Activated CD4-positive, alpha-beta T cell treated with anti-CD3 and anti-CD28 coated beads, Interleukin-2, amount 50 U/mL, for 48 hours (primary cell): ENCODE measurements at places on chromosomes 3 and 15.
A peak's percentile ranks its signal among the peaks of the same experiment; 100 is the strongest.

GRCh38 chr3:193016437-193016901 is 98.8 kb upstream of the MB21D2 start:
- DNase-seq, result no peak

- DNase-seq, result peak; percentile 37
Observed at GRCh38 chr3:171458071-171458863, 1.9 kb downstream of the TNIK start.

DNA sequence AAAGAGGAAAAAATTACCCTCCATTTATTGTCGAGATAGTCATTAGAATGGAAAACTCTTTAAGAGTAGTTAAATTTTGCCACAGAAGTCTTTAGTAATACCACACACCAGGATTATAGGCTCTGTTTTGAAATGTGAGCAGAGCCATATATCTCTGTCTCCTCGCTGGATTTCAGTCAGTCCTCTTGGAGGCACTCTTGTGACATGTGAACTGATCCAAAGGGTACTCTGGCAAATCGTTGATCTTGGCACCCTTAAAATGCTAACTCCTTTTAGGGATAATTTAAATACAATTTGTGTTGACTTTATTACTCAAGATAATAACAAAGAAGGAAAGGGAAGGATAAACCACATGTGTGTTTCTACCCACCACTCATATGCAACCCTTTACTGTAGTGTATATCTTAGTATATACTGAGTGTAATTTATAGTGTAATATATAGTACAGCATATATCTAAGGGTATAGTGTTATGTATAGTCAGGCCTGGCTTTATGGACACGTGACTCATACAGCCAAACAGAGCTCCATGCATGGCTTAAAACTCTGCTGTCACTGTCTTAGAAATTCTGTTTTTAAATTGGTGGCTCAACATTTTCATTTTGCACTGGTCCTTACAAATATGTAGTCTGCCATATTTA is 12.3 kb upstream of the KPNA4 start:
- no peak for DNase-seq

DNA sequence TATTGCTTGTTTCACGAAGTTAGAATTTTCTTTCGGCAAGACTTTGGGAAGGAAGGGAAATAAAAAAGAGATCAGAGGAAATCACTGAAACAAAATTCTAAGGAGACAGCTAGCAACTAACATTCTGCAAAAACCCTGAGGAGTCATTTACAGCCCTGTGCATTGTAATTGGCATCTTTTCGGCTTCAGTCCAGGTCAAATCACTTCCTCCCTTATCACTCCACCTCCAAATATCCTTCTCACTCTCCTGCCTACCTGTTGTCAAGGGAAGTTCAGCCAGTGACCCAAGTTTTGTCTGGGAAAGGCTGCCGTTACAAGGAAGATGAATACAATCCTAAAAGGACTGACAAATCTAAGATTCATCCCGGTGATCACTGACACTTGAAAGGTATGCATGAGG is 39.6 kb downstream of the MDFIC2 start:
- no peak for DNase-seq

DNA sequence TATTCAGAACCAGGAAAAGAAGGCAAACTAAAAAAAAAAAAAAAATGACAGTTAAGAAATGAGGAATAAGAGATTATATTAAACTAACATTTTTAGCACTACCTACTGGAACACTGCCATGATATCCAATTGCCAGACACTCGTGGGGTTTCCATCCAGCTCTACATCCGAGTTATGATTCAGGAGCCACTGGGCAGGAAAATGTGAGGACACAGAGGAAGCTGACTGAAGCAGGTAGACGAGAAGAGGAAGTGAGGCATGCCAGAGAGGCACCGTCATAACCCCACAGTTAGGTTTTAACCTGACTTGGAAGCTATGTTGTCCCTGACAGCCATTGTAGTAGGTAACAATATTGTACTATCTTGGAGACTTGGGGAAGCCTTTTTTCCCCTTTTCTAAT is 495.0 kb downstream of the NLGN1 start:
- DNase-seq, result no peak

DNA sequence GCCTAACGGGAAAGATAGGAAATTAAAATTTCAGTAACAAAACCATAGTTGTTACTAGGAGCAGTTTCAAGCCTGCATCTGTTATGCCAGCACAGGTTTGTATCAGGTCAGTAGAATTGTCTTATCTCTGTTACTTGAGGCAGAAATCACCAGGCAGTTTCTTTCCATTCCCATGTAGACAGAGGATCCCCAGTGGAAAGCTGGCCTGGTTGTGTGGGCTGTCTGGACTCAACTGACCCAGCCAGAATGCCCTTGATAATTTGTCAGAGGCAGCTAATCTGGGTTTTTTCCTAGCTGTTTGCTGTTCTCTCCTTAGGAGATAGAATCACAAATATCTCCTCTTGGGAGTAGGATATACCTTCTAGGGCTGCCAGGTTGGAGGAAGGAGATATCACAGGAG is 1044.7 kb downstream of the IGSF11 start:
- DNase-seq, result no peak

- DNase-seq, result no peak
Observed at GRCh38 chr3:49740427-49740826, 16.7 kb upstream of the GMPPB start.

GRCh38 chr3:17386432-17386831 is 356.0 kb downstream of the TBC1D5 start:
- no peak for DNase-seq

DNA sequence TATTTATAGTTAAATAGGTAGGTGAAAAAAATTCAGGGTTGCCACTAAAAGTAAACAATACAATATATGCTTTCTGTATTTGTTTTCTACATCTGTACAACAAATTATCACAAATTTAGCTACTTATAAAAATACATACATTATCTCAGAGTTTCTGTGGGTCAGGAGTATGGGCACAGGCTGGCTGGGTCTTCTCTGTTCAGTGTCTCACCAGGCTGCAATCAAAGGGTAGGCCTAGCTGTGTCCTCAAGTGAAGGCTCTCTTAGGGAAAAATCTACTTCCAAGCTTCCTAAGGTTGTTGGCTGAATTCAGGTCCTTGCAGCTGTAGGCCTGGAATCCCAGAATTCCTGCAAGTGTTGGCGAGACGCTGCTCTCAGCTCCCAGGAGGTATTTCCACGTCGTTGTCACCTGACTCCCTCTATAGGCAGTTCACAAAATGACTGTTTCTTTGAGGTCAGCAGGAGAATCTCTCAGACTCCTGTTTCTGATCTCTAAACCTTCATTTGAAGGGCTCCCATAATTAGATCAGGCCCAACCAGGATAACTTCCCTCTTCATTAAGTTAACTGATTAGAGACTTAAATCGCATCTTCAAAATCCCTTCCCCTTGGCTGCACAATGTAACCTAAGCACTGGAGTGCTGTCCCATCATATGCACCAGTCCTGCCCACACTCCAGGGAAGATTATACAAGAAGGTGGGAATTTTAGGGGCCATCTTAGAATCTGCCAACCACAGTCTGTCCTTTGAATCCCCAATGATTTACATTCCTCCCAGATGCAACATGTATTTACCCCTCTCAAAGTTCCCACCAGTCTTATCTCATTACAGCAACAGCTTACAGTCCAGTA is 296.6 kb downstream of the SUCLG2 start:
- DNase-seq, result no peak

- no peak for DNase-seq
Observed at GRCh38 chr3:158602227-158602626, 31.2 kb downstream of the MLF1 start.

DNA sequence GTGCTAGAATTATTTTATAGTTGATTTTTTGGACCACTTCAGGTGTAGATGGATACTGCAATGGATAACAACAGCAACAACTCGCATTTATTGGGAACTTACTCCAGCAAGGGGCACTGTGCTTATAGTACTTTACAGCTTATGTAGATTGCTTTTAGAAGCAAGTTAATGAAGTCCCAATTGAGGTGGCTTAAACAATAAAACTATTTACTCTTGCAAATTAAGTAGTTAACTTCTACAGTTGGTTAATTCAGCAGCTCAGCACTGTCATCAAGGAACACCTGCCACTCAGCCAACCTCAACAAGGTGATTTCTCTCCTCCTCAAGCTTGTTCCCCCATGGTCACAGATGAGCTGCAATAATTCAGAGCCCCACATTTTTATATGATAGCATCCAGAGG is 124.1 kb downstream of the RASA2 start:
- DNase-seq, result no peak

DNA sequence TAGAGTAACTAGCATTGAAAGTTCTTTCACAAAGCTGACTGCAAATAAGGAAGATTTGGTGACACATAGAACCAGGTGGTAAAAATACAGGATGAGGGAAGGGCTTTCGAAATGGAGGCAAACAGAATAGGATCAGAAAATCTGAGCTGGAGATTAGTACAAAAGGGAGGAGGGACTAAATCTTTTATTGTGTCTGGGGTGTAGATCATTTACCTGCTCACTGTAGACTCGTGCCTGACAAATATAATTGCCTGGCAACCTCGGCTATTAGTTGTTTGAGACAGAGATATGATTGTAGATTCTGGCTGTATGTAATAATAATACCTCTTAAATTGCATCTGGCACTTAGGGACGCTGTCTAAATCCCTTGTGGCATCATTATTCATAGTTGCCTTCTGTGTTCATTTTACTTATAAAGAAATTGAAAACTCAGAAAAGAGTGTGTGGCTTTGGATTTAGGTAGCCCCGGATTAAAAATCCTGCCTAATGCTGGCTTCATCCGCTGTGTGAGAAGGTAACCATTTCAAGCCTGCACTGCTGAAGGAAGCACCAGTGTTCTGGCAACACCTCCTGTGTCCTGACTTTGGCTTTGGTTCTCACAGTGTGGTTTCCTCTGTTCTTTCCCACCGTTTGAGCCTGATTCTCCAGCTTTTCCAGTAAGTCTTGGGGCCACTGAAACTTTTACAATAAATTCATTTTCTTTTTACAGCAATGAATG is 25.0 kb upstream of the GPR160 start:
- DNase-seq, result no peak

DNA sequence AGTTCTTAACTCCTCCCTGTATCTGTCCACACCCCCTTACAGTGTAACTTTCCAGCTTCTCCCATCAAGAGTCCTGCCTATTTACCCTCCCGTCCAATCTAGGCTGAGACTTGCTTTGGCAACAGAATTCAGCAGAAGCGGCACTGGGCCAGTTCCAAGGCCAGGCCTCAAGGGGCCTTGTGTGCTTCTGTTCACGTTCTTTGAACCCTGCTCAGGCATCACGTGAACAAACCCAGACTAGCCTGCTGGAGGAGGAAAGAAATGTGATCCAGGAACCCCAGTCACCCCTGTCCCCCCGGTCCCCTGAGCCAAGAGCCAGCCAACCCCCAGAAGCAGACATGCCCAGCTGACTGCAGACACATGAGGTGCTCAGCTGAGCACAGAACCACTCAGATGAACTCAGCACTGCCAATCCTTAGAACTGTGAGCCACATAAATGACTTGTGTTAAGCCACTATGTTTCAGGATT is 76.1 kb upstream of the DCLK3 start:
- no peak for DNase-seq

DNA sequence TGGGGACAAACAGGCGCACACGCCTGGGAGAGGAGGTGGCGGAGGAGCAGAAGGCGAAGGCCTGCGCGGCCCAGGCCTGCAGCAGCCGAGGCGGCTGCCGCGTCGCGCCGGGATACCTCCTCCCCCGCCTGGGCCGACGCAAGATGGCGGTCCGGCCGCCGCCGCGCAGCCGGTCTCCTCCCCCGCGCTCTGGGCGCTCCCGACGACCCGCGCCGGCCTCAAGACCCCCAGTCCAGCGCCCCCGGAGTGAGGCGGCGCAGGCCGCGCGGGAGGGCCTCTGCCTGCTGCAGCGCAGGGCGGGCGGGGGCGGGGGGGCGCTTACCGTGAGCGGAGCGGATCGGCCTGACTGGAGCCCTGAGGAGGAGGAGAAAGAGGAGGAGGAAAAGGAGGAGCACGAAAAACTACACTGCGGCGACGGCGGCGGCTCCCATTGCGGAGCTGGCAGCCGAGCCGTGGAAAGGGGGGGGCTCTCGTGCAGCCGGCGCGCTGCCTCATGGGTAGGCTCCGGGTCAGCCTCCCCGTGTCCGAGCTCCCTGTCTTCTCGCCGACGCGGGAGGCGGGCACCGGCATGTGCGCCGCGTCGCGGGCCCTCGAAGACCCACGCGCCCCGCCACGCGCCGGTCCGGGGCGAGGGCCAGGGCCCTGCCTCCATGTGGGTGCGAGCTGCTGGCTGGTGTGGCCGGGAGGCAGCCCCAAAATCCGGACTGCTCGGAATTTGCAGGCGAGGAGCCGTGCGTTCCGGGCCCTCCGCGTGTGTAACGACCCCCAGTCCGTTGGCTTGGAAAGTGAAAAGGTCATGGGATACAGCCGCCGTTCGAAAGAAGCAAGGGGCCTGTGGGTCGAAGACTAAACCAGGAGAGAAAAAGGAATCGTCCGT is at the start of gene ZNF280D:
ZNF280D (minus strand) TSS at position 374 of the 877 bp plus-strand sequence. CDS start 26,400 bp downstream, outside the sequence.
- peak; percentile 84 for DNase-seq

- no peak for DNase-seq
Observed at GRCh38 chr3:169250000-169250399, 413.5 kb downstream of the MECOM start.

DNA sequence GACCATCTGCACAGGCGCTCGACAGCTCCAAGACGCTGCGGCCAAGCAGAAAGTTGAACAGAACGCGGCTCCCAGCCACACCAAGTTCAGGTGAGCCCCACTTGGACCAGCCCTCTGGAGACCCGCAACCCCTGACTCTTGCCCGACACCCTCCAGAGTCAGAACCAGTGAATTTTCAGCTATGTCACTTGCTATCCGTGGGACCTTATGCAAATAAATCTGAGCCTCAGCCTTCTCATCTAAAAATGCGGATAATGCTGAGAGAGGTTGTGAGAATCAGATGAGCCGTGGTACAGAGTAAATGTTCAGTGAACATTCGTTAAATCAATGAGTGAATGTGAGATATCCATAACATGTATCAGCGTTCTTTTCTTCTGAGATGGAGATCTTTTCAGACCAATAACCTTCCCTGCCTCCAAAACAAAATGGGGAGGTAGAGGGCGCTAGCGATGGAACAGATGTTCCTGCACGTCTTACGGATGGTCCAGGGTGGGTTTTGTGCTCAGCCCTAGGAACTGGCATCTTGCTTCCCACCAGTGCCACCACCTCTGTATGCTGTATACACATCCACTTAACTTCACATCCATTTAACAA is 524 bp downstream of the MRPS11 start:
- peak; percentile 28 for DNase-seq

DNA sequence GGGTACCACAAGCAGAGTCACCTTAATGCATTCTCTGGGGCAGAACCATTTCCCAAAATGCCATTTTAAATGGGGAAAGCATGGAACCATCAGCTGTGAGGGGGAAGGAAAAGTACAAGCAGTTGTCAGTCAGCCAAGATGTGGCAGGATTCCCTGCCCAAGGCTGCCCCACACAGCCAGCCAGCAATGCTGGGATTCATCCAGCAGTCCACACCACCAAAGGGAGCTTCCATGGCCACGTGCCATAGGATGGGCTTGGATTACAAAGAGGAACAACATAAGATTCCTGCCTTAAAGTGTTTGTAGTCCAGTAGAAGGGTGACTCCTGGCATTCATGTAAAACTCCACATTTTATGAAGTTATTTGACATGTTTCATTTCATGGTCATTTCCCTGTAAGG is 233.3 kb downstream of the SHOX2 start:
- DNase-seq, result no peak

GRCh38 chr3:64853456-64853855 is 165.7 kb upstream of the ADAMTS9 start:
- DNase-seq, result no peak

- DNase-seq, result no peak
Observed at GRCh38 chr15:97866959-97867358, 93.5 kb upstream of the ARRDC4 start.
